ENCODE measurements at places on chromosomes 4 and X.

GRCh38 chr4:26724534-26724933 is 136.1 kb upstream of the STIM2 start:
- DNase-seq: no peak

DNA sequence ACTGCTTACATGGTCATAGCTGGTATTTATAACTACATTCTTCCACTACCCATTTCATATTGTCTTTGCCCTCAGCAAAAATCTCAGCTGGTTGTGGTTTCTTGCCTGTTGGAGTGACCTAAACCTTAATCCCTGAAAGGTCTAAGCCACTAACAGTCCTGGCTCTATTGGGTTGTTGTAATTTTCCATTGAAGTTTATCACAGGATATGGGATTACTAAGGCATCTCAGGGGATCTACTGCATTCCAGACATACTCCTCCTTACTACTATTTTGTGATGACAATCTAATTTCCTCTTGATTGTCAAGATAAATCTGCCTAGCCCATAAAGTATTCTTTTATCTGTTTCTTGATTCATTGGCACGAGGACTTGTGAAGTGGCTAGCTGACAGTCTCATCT is 6.2 kb upstream of the OSTC start:
- DNase-seq: no peak

DNA sequence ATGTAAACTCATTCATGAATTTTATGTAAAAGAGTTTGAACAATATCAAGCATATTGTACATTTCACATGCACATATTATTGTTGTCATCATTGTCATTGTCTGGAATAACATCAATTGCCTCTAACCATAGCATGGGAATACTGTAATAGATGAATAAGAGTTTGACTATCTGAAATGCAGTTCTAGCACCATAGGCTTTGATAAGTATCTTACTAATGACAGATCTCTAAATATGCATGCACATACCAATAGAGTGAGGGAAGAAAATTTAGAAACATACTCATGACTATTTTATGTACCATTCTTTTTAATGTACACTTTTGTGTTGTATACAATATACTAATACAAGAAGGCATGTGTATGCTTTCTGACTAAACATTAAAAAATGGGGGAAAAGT is 161.6 kb upstream of the SPRY1 start:
- no peak for DNase-seq

DNA sequence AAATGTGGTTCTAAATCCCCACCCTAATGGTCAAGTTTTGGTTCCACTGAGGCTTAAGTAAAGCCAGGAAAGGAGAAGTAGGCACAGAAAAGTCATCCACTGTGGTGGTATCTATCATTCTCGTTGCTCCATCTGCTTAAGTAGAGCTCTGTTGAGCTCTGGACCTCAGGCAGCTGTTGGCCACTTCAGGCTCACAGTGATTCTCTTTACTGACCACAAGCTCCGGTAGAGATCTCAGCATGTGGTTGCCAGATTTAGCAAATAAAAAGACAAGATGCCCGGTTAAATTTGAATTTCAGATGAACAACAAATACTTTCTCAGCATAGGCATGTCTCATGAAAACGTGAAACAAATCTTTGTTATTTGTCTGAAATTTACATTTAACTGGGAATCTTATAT is 132.3 kb upstream of the PTCHD1 start:
- no peak for DNase-seq

DNA sequence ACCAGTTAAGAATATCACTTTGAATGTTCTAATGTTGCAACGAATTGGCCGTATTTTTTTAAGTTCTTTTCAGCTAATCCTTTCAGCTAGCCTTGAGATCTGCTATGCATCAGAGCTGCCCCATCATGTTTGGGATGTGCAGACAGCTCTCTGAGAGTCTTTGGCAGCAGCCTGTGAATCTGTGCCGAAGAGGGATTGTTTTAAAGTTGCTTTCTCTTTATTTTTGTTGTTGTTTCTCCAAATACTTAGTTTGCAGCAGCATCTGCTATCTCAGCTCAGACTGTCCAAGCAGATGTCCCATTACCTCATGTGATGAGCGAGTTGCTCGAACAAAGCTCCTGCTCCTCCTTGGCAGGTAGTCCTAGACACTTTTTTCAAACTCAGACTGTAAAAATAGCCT is 1002.5 kb upstream of the INTU start:
- DNase-seq: no peak

- DNase-seq: no peak
These were observed 359.8 kb upstream of the CTSO start for GRCh38 chr4:156313497-156313896.

DNA sequence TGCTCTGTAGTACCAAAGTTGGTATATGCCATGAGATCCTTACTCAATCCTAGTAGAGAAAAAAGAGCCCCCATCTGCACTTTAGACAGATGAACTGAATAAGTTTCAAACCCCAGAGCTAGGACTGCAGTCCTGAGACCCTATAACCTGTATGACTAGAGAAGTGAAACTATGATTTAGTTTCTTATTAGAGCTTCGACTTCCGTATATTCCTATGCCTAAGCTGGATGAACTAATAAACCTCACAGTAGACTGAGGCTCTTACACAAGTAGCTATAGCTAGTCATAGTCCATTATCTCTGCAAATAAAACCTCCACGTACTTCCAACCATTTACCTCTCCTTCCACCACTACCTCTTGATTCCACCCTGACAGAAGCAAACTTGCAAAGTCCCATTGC is 6.3 kb upstream of the OTUD4 start:
- no peak for DNase-seq

- DNase-seq: no peak
These were observed 102.2 kb downstream of the SEL1L3 start for GRCh38 chr4:25760518-25761157.

DNA sequence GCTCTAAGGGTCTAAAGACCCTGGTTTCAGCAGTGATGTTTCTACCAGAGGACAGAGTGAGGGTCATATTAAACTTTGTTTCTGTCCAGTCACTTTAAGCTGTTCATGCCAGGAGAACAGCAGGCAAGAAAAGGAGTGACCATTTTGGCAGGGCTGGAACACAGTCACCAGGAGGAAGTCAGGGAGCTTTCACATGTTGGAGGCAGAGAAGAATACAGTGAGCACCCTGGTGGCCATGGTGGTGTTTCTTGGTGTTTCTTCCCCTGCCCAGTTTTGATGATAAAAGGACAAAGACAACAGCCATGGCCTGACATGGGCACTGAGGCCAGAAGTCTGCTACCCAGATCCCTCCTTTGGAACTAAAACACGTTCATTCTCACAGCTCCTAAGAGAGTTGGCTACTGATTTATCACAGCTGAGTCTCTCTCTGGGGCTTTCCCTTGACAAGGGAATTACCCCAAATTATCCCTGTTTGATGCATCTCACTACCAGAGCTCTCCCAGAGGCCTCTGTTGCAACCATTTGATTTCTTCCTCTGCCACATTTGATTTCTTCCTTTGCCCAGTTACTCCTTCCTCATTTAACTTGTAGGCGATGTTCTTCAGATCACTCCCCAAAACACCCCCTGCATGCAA is 106.4 kb upstream of the NWD2 start:
- DNase-seq: no peak

DNA sequence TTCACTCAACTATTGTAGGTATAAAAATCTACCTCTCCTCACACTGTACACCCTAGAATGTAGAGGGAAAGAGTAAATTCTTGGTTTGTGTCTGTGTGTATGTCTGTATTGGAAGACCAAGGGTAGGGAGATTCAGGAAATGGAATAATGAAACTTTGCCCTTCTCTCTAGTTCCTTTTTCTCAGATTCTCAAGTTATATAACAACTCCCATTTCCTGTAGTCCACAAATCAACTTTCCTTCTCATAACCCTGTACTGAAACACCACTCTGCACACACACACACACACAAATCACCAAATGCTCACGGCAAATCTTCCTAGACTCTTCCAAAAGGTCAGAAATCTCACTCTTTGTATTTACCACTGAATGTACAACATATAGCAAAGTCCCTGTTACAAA is 824.5 kb upstream of the DIAPH2 start:
- DNase-seq: no peak

- no peak for DNase-seq
These were observed 1002.3 kb downstream of the FAM133A start for GRCh38 chrX:94676285-94676684.

DNA sequence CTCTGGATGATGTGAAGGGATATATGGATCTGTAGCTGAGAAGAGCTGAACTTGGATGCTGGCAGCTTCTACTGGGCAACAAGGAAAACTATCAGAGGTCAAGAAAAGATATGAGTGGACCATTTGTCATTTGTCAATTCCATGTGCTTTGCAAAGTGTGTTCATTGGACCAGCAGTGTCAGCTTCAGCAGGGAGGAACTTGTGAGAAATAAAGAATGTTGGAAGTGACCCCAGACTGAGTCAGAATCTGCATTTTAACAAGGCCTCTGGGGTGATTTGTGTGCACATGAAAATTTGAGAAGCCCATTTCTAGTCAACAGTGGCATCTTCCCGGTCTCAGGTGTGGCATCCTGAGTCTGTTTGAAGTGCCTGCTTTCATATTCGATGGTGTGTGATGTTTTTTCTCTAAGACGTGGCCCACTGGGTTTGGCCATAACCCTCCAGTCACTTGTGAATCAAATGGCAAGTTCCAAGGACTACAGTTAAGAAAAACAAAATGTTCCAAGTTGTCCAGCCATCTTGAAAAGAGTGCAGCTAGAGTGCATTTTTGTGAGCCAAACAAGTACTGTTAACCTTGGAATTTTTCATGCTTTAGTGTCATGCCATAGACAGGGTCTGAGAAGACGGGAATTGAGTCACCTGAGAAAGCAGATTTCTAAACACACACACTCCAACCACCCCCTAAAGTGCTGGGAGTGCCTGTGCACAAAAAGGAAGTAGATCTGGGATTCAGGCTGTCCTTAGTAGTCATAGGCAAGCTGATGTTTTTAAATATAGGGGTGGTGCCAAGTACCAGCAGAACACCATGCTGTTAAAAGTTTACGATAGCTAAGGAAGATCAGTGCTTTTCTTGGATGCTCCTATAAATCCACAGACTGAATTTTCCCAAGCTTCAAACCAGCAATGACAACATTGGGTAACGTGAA is 26.4 kb downstream of the GPM6B start:
- no peak for DNase-seq

DNA sequence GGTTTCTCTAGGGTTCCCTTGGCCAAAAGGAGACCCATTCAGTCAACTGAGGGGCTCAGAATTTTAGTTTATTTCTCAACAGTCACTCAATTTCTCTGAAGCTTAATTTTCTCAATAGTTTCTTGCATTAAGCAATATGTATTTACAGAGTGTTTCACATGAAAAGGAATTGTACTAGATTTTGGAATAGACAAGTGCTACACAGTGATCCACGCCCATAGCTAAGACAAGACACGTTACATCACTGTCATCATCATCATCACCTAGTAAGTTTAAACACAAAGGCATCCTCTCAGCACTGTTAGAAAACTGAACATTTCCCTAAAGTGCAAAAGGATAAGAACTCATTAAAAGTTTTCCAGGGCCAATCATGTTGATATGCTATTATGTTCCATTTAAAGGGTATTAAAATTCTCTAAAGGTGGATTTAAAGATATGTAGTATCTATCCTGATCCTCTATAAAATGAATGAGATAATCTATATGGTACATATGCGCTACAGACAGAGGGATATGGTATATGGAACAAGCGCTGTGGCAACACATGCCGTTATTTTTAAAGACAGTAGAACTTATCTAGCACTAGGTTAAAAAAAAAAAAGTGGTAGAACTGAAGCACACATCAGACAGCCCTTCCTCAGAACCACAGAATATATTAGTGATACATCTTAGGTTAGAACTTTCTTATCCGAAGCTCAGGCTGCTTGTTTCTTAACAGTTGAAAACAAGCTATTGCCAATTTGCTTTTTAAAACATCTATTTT is 12.1 kb downstream of the PPA2 start:
- no peak for DNase-seq

DNA sequence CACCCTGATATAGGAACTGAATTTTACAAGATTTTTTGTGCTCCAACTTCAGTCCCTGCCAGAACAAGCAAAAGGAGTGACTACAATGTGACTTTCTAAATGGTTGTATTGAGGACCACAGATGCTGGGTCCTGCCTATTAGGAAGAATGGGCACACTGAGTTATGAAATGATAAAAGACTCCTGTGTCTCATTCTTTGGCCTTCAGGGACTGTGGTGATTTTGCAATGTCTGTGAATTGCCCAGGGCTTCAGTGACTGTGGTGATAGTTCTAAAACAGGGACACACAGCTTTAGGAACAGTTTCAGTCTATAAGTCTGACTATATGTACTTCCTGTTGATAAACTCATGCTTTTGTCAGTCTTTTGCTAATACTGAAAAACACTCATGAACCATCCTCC is 210.2 kb downstream of the DMD start:
- DNase-seq: no peak

Data from activated CD4-positive, alpha-beta T cell treated with anti-CD3 and anti-CD28 coated beads, Interleukin-2, amount 50 U/mL, for 4 hours (primary cell).